ENCODE measurements at places on chromosomes 11 and 22. TPM values are rescaled to one million over a fixed set of nuclear protein-coding genes. Genes with fewer than 3 reads are reported as not detected.

CALCA gene
- total RNA-seq: not detected

MOGAT2 gene
- not detected for total RNA-seq

KLHL35 gene
- 4.6 TPM for total RNA-seq

RIMBP3C gene
- 0.13 TPM for total RNA-seq

AQP11 gene
- total RNA-seq: 2.4 TPM

NRXN2 gene
- total RNA-seq: not detected

MFNG gene
- total RNA-seq: 1.5 TPM

SCGB2A2 gene
- total RNA-seq: not detected

MAML2 gene
- total RNA-seq: 16.7 TPM

MMP8 gene
- not detected for total RNA-seq

KCTD17 gene
- 35.8 TPM for total RNA-seq

ARHGAP20 gene
- total RNA-seq: 1.5 TPM

FAT3 gene
- total RNA-seq: 3.9 TPM

FDXACB1 gene
- total RNA-seq: 3.0 TPM

PDGFB gene
- total RNA-seq: 48.2 TPM

ROBO4 gene
- 0.76 TPM for total RNA-seq

ATP5MG gene
- total RNA-seq: 55.1 TPM

GRAP2 gene
- total RNA-seq: not detected

TRIM49D1 gene
- total RNA-seq: not detected

UCP2 gene
- total RNA-seq: 245 TPM

TIGD3 gene
- total RNA-seq: 0.25 TPM

ZP1 gene
- total RNA-seq: 0.16 TPM

PDHX gene
- 15.5 TPM for total RNA-seq

UPK2 gene
- not detected for total RNA-seq

LARGE2 gene
- 0.25 TPM for total RNA-seq

NPTXR gene
- total RNA-seq: 2.3 TPM

CCDC81 gene
- total RNA-seq: 0.76 TPM

NEFH gene
- total RNA-seq: 2.0 TPM

DDX25 gene
- total RNA-seq: not detected

OR8I2 gene
- total RNA-seq: not detected

CHADL gene
- total RNA-seq: 8.1 TPM

NXPE2 gene
- not detected for total RNA-seq

DDIAS gene
- total RNA-seq: 10.4 TPM

DBX1 gene
- not detected for total RNA-seq

KCNQ1 gene
- 0.38 TPM for total RNA-seq

GRK3 gene
- 0.76 TPM for total RNA-seq

RASSF10 gene
- 2.3 TPM for total RNA-seq

SLC6A5 gene
- not detected for total RNA-seq

OR10A2 gene
- not detected for total RNA-seq

Measured in mesangial cell (primary cell).